ENCODE measurements at places on chromosomes 7 and 10.

- H3K27ac ChIP-seq = no peak overlapping the region
- H3K4me1 ChIP-seq = no peaks in the 10 kb centered on the region
- H3K4me3 ChIP-seq = no peak overlapping the region
Observed at GRCh38 chr10:93879273-93879672, 14.5 kb upstream of the SLC35G1 start.

DNA sequence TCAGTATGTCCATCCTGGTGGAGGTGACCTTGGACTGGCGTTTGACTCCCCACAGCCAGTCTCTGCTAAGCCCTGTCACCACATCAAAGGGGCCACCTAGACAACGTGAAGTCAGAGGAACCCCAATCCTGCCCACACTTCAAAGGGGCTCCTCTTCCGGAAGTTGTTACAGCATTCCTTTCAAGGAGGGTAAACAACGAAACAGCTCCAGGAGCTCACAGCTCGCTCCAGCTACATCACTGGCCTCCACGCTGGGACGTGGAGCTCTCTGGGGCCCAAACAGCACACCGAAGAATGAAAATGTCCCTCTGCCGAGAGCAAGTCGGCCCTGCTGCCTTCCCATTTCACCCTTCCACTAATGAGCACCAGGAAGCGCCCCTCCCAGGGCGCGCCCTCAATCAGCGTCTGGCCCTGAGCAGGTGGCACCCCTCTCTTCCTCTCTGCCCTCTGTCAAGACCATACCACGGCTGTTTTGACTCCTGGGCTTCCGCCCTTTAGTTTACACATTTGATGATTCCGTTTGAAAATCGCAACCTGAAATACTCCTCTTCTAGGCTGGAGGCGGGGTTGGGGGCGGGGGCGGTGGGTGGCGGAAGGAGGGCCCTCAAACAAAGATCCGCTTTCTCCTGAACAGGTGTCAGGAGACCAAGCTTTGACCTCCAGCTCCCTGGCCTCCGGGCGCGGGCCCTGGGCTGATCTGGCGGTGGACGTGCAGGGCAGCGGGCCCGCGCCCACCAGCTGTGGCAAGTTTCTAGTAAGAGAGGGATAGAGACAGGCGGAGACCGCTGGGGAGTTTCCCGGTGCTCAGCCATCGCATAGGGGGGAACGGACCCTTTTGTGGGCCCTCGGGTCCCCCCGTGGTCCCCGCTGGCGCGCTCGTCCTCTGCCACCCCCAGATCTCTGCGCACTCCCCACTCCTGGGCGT, 53.1 kb upstream of the KDM7A start:
- peaks cover 46% of the 10 kb centered on the region for H3K4me1 ChIP-seq
- H3K27me3 ChIP-seq = no peaks in the 10 kb centered on the region
- H3K27ac ChIP-seq = peak overlapping the region; percentile 87
- peak overlapping the region; percentile 74 for H3K4me3 ChIP-seq
- no peak for DNase-seq
- H3K36me3 ChIP-seq = no peaks in the 10 kb centered on the region

DNA sequence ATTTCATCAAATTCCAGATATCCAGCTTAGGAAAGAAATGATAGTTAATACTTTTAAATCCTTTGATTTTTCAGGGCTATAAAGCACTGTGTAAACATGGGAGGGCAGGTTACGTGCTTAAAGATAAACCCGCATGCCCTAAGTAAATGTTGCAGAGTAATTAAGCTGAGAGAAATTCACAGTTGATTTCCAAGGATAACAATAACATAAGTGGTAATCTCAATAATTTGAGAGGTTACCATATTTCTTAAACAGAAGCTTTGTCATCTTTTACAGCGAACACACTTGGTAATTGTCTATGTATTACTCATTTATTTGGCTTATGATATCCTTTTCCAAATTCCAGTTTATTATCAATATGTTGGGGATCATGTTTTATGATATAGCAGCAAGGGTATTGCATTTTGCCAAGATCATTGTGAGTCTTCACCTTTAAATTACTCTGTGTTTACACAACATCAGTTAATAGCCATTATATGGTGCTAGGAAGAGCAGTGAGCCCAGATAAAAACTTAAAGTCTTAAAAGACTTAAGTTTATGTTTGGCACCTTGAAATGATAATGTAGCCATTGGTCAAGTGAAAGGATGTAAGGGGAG, 15.4 kb downstream of the MGAM start:
- H3K4me3 ChIP-seq = no peak overlapping the region
- no peak overlapping the region for H3K27ac ChIP-seq
- H3K4me1 ChIP-seq = no peaks in the 10 kb centered on the region
- no peak for DNase-seq

DNA sequence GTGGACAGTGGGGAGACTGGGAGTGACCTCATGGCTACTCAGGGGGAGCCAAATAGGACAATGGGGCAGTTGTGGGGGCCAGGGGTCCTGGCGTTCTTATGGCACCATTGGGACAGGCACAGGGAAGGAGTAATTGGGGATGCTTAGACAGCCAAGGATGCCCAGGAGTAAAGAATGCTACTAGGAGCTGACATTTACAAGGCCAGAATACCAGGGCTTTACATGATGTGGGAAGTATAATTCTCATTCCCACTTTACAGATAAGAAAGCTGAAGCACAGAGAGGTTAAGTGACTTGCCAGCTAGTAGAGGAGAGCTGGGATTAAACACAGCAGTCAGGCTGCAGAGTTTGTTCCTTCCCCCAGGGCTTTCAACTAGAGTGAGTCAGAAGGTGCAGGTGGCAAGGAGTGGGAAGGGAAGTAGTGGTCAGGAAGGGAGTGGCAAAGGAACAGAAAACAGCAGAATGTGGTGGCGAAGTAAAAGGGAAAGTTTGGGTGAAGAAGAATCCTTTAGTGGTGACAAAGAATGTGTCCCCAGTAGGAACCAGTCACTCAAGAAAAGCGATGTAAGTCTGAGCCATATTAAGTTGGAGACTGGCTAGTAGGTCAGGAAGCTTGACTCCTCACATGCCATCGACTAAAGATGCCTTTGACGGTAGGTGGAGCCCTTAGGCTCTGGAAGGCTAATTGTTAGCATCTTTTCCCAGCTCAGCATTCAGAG, 32.8 kb downstream of the CPVL start:
- peaks cover 32% of the 10 kb centered on the region for H3K4me1 ChIP-seq
- H3K27ac ChIP-seq = no peak overlapping the region
- DNase-seq = no peak
- no peaks in the 10 kb centered on the region for H3K27me3 ChIP-seq
- no peaks in the 10 kb centered on the region for H3K36me3 ChIP-seq

- H3K4me1 ChIP-seq = peaks cover 12% of the 10 kb centered on the region
- H3K36me3 ChIP-seq = no peaks in the 10 kb centered on the region
- H3K4me3 ChIP-seq = no peak overlapping the region
Observed at GRCh38 chr7:69685293-69685631, 87.0 kb downstream of the AUTS2 start.

DNA sequence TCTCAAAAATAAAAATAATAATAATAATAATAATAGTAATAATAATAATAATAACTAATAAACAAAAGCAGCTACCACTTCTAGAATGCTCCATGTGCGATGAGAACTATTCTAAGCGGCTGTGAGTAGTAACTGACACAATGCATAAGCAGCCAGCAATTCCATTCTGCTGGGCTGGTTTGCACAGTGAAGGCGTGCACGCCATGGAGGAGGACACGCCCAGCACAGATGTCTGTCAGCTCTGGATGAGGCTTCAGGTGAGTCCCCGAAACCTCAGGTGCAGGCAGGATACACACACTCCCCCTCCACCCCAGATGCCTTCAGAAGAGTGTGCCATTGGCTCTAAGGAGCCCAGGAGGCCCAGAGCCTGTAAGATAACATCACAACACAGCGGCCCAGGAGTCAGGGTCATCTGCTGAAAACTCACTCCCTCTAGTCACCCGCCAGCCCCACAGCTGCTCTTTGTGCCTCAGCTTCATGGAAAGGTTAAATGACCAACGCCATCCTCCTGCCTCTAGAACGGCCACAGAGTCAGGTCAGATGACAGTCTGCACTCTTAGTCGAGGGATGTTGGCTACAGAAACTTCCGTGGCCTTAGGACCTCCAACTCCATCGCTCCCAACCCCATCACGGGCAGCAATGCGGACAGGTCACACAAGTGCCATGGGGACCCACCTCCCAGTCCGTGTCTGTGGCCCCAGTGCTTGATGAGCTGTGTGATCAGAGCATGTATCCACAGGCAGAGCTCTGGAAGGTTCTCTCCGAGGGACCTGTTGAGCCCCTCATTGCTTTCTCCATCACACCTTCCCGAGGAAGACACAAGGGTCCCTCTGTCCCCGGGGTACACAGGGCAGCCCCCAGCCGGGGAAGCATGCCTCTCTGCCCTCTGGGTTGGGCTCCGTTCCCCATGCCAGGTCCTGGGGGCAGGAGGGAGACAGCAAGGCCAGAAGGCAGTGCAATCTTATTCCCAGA, 103.9 kb downstream of the CTBP2 start:
- DNase-seq = peak; percentile 72
- H3K4me1 ChIP-seq = peaks cover 67% of the 10 kb centered on the region
- H3K4me3 ChIP-seq = no peak overlapping the region
- H3K27me3 ChIP-seq = no peaks in the 10 kb centered on the region
- peak overlapping the region; percentile 80 for H3K27ac ChIP-seq

DNA sequence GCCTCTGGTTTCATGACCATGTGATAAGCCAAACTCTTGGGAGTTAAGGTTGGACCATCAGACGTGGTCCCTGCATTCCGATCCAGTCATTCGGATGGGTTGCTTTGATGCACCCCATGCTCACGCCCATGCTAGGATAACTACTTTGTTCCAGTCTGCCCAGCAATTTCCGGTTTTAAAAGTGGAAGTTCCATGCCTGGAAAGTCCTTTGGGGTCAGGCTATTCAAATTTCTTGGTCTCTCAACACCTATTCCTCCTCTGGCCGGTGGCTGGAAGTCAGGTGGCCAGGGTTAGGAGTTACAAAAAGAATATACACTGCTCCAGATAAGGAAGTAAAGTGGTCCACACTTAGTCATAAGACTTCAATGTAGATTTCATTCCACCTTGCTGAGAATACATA, 37.7 kb upstream of the HABP2 start:
- no peak for DNase-seq
- H3K4me3 ChIP-seq = no peak overlapping the region
- no peaks in the 10 kb centered on the region for H3K36me3 ChIP-seq
- no peaks in the 10 kb centered on the region for H3K27me3 ChIP-seq
- no peak overlapping the region for H3K27ac ChIP-seq
- H3K4me1 ChIP-seq = no peaks in the 10 kb centered on the region
